ENCODE measurements at places on chromosomes 11 and 22. TPM values are rescaled to one million over a fixed set of nuclear protein-coding genes. Genes with fewer than 3 reads are reported as not detected.

AP5B1 gene
- 10.3 TPM for polyA plus RNA-seq

PRG3 gene
- polyA plus RNA-seq: not detected

MYO7A gene
- polyA plus RNA-seq: not detected

LSP1 gene
- 524 TPM for polyA plus RNA-seq

LRRC56 gene
- polyA plus RNA-seq: 1.5 TPM

ZNF70 gene
- polyA plus RNA-seq: 0.47 TPM

GRK3 gene
- polyA plus RNA-seq: 11.2 TPM

ST14 gene
- polyA plus RNA-seq: 19.6 TPM

KRTAP5-7 gene
- not detected for polyA plus RNA-seq

SMIM35 gene
- 0.77 TPM for polyA plus RNA-seq

SCO2 gene
- 10.4 TPM for polyA plus RNA-seq

CD6 gene
- polyA plus RNA-seq: 11.0 TPM

MS4A6E gene
- not detected for polyA plus RNA-seq

C22orf31 gene
- polyA plus RNA-seq: not detected

TEX12 gene
- polyA plus RNA-seq: not detected

CHORDC1 gene
- 23.4 TPM for polyA plus RNA-seq

ART1 gene
- not detected for polyA plus RNA-seq

FAM180B gene
- polyA plus RNA-seq: not detected
